Stimulated activated CD4-positive, alpha-beta T cell treated with anti-CD3 and anti-CD28 coated beads, Interleukin-12 subunit alpha, Interleukin-12 subunit beta, amount 100 ng/mL, for 24 hours (primary cell): ENCODE measurements at places on chromosomes 13 and 19.

- no peak for DNase-seq
These were observed 1186.1 kb downstream of the SLITRK5 start for GRCh38 chr13:88857256-88857655.

DNA sequence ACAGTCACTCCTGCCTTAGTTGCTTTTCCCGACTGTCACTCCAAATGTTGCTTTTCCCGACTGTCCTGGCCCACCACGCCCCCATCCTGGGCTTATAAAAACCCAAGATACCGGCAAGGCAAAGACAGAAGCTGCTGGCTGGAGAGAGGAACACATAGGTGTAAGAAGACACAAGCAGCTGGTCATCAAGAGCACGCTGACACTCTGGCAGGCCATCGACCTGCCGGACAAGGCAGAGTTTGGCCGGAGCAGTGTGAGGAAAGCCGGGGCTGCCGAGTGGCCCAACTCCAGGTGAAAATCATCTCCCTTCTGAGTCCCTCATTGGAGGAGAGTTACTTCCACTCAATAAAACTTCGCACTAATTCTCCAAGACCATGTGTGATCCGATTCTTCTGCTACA lies 349.5 kb downstream of the SLITRK1 start:
- DNase-seq: no peak

DNA sequence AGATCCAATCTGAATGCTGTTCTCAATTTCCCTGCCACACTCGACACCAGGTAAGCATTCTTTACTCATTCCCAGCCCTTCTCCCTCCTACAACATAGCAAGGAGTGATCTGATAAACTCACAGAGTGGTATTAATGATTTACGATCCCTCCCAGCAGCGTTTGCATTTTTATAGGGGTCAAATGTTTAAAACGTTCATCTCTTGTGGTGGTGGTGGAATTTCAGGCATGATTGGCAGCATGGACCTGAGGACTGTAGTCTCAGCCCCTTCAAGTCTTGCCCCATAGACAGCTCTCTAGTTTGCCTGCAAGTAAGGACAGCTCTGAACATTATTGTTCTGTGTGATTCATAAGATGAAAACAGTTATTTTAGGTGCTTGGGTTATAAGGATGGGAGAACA lies 565.7 kb downstream of the EFNB2 start:
- no peak for DNase-seq

- no peak for DNase-seq
These were observed 1.7 kb upstream of the ELANE start for GRCh38 chr19:850221-850978.

DNA sequence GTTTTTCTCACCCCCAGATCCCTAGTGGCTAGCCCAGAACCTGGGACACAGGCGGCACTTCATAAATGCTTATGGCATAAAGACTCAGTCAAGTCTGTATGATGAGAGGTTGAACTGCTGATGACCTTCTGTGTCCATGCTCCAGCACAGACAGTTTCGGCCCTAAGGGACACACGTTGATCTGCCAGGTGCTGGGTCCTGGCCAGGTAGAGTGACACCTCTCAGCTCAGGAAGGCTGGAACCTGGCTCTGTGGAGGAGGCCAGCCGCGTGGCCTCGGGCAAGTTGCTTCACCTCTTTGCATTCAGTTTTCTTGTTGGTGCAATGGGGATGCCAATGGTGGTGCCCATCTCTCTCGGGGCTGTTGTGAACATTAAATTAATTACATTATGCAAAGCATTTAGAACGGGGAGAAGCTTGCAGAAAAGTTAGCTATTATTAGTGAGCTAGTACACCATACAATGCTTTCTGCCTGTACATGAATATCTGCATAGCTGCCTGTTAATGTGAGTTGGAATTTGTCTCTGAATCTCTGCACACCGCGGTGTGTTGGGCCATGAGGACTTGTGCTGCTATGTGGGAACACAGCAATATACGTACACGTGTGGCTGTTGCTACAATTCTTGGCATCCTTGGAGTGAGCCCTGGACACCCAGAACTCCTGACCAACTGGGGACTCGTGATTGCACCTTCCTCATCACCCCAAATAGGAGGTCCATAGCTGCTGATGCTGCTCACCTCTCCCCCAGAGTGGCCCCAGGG lies 8.4 kb downstream of the GADD45B start:
- DNase-seq: no peak

- no peak for DNase-seq
These were observed 322.8 kb upstream of the EDNRB start for GRCh38 chr13:78241278-78241919.

GRCh38 chr19:16527971-16528521 lies 14.2 kb downstream of the CHERP start:
- no peak for DNase-seq

DNA sequence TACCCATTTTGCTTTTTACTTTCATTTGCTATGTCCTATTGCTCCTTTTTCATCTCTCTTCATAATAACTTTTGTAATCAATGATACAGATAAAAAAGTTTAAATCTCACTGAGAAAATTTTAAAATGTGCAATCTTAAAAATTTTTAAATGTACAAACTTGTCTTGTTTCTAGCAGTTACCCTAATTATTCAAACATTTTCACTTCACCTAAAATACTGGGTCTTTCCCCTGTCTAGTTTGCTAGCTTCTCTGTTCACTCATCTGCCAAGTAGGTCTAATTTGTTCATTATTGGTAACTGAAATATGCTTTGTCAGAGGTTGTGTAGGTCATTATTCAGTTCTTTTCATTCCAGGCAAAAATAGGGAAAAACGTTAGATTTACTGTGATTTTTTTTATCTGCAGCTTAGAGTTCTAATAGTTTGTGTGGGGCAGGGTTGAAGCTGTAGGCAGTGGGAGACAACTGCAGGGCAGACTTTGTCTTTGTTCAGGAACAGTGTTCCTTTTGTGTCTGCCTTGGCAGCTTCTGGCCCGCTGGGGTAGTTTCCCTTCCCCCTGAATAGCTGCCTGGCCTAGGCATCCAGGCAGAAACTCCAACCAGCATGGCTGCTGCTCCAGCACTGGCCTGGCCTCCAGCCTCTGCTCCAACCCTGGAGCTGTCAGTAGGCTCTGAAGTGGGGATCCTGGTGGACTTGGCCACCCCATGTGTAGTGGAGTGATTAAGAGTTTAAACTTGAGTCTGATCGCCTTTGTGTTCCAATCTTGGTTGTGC lies 48.5 kb downstream of the WDFY2 start:
- no peak for DNase-seq

DNA sequence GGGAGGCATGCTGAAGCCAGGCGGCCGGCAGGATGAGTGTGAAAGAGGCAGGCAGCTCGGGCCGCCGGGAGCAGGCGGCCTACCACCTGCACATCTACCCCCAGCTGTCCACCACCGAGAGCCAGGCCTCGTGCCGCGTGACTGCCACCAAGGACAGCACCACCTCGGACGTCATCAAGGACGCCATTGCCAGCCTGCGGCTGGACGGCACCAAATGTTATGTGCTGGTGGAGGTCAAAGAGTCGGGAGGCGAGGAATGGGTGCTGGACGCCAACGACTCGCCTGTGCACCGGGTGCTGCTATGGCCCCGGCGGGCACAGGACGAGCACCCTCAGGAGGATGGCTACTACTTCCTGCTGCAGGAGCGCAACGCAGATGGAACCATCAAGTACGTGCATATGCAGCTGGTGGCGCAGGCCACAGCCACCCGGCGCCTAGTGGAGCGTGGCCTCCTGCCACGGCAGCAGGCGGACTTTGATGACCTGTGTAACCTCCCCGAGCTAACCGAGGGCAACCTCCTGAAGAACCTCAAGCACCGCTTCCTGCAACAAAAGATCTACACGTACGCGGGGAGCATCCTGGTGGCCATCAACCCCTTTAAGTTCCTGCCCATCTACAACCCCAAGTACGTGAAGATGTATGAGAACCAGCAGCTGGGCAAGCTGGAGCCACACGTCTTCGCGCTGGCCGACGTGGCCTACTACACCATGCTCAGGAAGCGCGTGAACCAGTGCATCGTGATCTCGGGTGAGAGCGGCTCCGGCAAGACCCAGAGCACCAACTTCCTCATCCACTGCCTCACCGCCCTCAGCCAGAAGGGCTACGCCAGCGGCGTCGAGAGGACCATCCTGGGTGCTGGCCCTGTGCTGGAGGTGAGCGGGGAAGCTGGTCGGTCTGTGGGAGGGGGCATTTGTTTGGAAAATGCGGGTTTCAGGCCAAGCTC lies 26.4 kb downstream of the MYO9B start:
- no peak for DNase-seq

GRCh38 chr13:33828431-33829129 lies 10.6 kb downstream of the RFC3 start:
- DNase-seq: no peak

DNA sequence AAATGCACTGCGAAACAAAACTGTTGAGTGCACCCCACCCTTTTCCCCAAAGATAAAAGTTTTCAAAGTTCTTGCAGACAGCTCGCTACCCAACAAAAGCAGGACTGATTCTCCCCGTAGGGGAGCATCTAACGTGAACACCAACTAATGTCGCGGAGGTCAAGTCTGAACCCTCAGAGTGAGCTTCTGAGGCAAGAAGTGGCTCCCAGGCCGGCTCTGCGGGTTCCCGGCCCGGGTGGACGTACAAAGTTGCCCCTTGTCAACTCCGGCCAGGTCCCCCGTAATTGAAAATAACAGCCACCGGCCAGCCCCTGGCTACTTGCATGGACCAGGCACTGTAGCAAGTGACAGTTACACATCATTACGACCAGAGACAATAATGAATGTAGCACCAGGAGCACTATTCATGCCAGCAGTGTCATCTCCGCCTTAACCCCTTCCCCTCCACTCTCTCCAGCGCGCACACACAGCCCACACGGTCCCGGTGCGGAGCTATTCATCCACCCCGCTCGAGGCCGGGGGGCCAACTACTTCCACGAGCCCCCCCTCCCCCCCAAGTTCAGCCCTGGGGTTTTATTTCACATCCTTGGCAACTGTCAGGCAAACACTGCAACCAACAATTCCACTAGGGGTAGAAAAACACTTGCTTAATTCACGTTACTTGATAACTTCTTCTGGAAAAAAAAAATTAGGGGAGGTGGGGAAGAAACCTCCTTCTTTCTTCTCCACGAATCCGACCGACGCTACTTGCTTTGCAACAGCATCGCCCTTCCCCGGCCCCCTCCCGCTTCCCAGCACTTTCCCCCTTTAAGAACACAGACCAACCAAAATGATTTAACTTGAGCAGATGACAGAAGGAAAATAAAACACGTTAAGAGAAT lies 1.2 kb downstream of the KLF12 start:
- DNase-seq: peak; percentile 10

DNA sequence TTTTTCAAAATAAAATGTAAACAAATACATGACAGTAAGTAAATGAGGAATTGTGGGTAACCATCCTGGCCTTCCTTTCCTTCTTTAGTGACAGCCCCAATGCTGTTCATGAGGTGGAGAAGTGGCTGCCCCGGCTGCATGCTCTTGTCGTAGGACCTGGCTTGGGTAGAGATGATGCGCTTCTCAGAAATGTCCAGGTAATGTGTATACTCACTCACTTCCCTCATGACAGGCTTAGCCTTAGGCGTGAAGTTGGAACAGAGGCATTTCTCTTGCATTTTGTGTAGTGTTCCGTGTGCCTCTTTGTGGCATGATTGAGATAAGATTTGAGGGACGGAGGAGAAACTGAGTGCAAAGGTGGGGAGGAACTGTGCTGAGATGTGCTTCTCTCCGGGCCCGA lies 12.0 kb downstream of the NAXD start:
- no peak for DNase-seq

- no peak for DNase-seq
These were observed 86.6 kb downstream of the FLT1 start for GRCh38 chr13:28408235-28408848.

- no peak for DNase-seq
These were observed 692 bp downstream of the SULT2B1 start for GRCh38 chr19:48552406-48553322.

DNA sequence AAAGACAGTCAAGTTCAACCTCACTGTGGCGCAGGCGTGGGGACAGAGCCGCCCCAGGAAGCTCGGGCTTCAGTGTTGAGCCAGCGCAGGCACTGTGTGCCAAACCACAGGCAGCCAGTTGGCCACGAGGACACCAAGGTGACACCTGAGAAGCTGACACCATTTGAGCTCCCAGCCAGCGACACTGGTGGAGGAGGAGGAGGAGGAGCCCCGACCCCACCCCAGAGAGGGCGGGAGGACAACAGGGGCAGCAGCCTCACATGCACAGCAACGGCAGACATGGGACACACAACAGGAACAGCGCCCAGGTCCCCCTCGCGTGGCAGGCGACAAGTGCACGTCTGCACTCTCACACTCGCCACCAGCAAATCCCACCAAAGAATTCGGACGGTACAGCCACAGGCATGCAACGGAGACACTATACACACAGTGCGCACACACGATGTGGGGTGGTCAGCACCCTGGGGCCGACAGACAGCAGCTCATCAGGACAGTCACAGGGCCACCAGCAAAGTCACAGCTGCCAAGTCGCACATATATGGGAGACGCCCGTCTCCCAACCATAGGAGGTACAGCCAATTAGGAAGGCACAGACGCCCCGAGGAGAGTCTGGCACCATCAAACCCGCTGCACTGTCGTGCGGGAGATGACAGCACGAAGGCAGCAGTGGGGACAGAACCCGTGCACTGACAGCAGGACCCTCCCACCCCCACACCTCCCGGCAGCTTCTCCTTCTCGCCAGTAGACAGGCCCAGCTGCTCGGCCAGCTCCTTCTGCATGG lies 3.4 kb downstream of the EIF3G start:
- no peak for DNase-seq

GRCh38 chr19:55609326-55609725 lies 3.9 kb downstream of the ZNF865 start:
- DNase-seq: no peak

GRCh38 chr19:48006762-48007161 lies 12.3 kb downstream of the ELSPBP1 start:
- DNase-seq: no peak

- no peak for DNase-seq
These were observed 21.1 kb downstream of the ARL11 start for GRCh38 chr13:49649244-49649962.

- DNase-seq: no peak
These were observed 18.4 kb downstream of the FOXO1 start for GRCh38 chr13:40648040-40648439.

DNA sequence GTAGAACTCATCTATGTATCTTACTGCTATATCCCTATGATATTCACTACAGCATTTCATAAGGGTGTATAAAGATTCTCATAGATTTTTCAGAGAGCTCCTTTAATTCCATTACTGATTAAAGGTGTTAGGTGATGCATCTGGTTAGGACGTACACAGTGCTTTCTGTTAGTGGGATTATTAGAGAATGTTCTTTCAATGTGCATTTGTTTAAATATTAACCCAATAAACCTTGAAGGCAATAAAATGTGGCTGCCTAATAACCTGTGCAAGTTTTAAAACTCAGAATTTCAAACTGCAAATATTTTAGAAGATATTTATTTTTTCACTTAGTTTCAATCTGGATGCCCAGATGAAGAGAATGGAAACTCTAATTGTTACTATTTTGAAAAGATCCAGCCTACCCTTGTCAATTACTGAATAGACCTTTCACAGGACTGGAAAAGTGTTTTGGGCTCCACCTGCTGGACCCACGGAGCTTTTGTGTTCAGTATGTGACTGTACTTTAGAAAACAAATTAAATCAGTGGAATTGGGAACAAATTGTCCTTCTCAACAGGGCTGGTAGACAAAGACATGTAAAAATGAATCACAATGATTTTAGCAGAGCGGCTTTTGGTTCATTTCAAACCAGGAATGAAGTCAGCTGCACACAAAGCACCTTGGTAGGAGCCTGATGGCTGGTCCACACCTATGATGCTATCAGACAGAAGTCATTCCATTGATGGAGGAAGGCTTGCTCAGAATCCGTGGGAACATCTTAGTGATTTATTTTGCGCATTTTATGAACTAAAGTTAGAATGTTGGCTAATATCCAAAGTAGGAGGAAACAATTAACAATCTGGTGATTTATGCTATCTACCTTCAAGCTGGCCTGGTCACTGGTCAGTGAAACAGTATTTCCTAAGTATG lies 89.4 kb upstream of the RAP2A start:
- DNase-seq: peak; percentile 31

GRCh38 chr19:58296104-58296503 lies 9.1 kb upstream of the ERVK3-1 start:
- DNase-seq: no peak
